Endothelial cell of umbilical vein (primary cell): ENCODE measurements at places on chromosomes 11 and 22.

- no peak for DNase-seq
Observed at GRCh38 chr11:38323961-38324761, 1726.1 kb upstream of the RAG2 start.

- no peak for DNase-seq
Observed at GRCh38 chr11:15780837-15781236, 575.5 kb downstream of the SOX6 start.

DNA sequence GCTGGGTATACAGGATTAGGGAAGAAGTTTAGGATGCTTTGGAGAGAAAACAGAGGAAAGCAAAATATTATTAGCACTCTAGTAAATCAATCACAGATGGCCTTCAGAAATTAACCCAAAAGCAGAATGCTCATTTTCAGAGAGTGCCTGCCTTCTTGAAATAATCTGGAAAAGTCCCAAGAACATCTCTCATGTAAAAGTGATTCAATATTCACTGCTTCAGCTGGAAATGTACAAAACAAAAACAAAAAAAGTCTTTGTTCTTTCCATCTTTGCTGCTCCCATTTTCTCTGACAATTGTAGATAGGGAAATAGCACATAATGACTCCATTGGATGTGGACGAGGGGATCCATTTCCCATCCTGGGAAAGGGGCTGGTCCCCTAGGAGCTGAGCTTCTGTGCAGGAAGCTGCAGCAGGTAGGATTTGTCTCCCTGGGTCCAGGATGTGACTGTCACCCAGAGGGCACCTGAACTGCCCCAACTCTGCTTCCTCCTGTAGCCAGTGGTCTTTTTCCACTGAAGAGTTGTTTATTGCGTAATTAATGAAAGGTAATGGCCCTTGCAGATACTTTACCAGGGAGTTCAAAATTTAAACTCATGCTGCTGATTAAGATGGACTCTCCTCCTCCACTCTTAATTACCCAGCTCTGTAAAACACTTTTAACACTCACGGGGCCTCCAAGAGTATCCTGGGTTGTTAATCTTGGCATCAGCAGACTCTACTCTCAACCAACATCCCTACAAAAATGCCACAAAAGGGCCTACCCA lies 57.9 kb downstream of the SC5D start:
- no peak for DNase-seq

GRCh38 chr11:119478711-119479285 lies 55.8 kb upstream of the THY1 start:
- DNase-seq = no peak

DNA sequence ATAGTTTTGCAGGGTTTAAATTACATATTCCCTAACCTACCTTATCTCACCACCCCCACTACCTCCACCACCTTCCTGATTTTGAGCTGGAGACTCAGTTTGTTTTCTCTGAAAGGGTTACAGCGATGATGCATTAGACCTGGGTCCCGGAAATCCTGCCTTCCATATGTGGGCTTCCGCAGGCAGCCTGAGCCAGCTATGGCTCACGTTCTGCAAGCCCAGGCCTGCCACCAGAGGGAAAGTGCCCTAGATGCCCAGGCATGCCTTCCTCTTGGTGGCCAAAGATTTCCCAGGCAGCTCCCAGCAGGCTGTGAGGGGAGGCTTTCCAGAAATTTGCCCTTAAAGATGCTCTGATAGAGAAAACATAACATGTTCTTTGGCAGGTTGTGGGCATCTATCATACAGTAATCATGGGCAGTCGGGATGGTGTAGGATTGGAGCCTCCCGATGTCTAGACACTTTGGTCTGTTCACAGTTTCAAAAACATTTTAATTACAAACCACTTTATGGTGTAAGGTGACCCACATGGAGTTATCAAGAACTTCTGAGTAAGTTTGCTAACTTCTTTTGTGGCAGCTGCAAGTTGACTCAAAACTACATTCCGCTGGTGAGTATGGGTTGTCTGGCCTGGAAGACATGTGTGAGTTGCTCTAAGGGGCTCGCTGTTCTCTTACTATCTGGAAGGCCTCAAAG lies 79.3 kb downstream of the MICAL2 start:
- DNase-seq = peak; percentile 19

DNA sequence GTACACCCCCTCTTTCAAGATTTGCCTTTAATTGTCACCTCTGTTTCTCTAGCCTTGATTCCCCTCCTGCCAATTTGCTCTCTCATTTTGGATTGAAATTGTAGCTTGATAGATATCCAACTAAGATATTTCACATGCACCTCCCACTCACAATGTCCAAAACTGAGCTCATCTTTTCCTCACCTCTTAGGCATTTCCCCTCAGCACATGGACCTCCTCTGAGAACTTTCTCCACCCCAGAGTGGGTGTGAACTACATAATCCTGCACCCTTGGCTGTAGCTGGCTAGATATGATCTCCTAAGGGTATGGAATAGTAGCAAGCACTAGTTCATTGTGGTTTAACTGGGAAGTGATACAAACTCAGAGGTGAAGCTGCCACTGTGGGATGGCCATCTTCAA lies 91.5 kb upstream of the SESN3 start:
- DNase-seq = no peak
